T-helper 17 cell (primary cell): ENCODE measurements at places on chromosomes 12 and 14. TPM values are rescaled to one million over a fixed set of nuclear protein-coding genes. Genes with fewer than 3 reads are reported as not detected.

DACT1 gene
- 1.8 TPM for total RNA-seq

GRCh38 chr12:109967383-109968031 lies 28.7 kb downstream of the GIT2 start:
- peak overlapping the region; percentile 93 for H3K27ac ChIP-seq
- no peak for DNase-seq
- H3K4me1 ChIP-seq, result peaks cover 27% of the 10 kb centered on the region

DNA sequence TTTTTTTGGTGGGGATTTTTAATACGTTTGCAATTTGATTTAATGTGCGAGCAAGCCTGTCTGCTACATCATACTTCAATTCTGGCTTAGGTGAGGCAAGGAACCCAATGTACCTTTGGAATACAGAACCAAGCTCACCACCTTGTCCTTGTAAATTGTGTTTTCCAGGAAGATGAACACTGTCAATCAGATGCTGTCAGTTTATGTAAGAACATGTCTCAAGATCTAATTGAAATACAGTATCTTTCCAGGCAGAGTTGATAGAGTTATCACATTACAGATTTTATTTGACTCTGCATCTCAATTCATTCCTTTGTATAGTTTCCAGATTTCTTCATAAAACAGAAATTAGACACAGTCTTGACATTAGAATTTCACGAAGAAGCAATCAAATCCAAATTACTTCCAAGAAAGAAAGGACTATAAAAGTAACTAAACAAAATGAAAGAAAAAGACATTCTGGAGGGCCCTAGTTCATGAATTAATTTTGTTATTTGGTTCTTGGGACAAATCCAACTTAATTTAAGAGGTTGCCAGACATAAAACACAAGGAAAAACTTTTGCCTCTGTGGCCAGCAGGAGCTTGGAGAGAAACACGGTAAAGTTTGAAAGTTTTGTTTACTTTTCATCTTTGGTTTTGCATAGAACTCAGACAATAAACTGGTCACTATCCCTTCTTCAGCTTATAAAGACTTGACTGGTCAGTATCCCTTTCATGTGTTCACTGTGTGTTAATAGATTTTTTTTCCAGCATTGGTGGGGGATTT lies 16.4 kb upstream of the MED13L start:
- no peak for DNase-seq
- no peak overlapping the region for H3K27ac ChIP-seq
- peaks cover 9% of the 10 kb centered on the region for H3K27me3 ChIP-seq
- peaks cover 7% of the 10 kb centered on the region for H3K4me1 ChIP-seq

GRCh38 chr14:72619881-72620280 lies 274.0 kb downstream of the DPF3 start:
- H3K4me3 ChIP-seq, result no peak overlapping the region
- DNase-seq, result no peak
- no peaks in the 10 kb centered on the region for H3K27me3 ChIP-seq
- no peaks in the 10 kb centered on the region for H3K4me1 ChIP-seq
- no peak overlapping the region for H3K27ac ChIP-seq
- H3K36me3 ChIP-seq, result no peaks in the 10 kb centered on the region

DNA sequence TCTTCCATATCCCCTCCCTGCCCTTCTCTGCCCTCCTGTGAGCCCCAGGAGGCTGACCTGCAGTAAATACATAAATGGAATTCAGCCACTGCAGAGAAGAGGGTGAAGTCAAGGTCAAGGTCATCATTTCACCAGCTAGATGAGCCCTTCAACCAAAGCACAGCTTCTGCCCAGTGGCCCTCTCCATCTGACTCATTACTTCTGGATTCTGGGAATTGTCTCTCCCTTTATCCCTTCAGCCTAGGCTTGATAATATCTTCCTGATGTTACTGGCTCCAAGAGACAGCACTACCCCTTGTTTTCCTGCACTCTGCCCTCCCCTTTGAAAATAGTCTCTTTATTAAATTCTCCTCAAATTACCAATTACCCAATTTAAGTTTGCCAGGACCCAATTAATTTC lies 64.5 kb downstream of the TTC9 start:
- DNase-seq, result no peak
- no peak overlapping the region for H3K4me3 ChIP-seq
- H3K27me3 ChIP-seq, result peaks cover 10% of the 10 kb centered on the region
- H3K36me3 ChIP-seq, result peaks cover 8% of the 10 kb centered on the region
- peaks cover 6% of the 10 kb centered on the region for H3K4me1 ChIP-seq
